ENCODE measurements at places on chromosomes 12 and 14.

GRCh38 chr14:54776361-54777001 lies 126.1 kb downstream of the GCH1 start:
- DNase-seq, result no peak

- DNase-seq, result no peak
Observed at GRCh38 chr14:74645244-74645643, 33.2 kb upstream of the LTBP2 start.

- no peak for DNase-seq
Observed at GRCh38 chr12:112514926-112515642, 96.3 kb downstream of the PTPN11 start.

- DNase-seq, result no peak
Observed at GRCh38 chr14:22333422-22334274, 255.4 kb downstream of the DAD1 start.

GRCh38 chr14:95524706-95525512 lies 8.5 kb upstream of the SYNE3 start:
- DNase-seq, result no peak

DNA sequence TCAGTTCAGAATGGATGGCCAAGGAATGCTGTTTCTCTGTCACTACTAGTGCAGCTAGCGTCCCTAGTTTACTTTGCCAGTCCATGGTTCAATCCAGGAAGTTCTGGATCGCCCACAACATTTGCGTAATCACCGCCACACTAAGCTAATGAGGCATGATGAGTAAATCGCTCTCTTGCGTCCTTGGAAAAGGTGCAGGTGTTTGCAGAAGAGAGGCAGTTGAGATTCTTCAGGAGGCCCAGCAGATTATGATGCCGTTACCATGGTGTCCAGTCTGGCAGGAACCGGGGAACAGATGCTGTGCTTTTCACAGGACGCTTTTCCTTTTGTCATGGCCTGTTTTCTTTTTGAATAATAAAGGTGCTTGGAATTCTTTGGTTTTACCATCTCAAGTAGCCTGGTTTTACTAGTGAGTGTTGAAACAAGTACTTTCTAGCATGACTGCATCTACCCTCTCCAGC lies 9.0 kb downstream of the TPH2 start:
- DNase-seq, result peak; percentile 70

DNA sequence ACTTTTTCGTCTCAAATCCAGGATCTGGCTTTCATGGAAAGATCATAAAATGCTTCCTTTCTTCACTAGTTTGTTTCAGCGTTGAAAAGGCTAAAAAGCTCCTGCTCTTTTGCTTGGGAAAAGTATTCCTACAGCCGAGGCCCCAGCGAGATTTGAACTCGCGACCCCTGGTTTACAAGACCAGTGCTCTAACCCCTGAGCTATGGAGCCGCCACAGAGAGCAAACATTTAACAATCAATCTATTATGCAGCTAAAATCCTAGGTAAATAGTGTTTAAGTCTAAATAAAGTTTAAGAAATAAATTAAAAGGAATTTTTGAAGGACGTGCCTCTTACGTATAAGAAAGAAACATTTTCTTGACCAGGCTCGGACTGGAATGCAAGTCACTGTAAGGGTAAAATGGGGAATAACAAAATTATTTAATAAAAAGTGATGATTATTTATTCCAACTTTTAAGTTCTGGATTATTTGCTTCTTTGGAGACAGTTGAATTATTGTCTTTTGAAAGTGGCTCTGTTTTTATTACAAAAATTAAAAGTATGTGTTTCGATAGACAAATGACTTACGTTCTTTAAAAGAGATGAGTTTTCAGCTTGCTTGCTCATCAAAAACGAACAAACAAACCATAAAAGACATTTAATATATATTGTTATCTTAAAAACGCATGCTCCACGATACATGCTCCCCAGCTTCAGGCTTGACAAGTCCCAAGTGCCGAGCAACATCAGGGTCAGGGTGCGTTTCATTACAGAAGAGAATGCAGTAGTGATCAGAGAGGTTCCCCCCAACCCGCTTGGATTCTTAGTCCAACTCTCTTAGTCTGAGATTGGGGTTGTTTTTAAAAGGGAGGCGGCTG lies 10.2 kb downstream of the OR6S1 start:
- no peak for DNase-seq

DNA sequence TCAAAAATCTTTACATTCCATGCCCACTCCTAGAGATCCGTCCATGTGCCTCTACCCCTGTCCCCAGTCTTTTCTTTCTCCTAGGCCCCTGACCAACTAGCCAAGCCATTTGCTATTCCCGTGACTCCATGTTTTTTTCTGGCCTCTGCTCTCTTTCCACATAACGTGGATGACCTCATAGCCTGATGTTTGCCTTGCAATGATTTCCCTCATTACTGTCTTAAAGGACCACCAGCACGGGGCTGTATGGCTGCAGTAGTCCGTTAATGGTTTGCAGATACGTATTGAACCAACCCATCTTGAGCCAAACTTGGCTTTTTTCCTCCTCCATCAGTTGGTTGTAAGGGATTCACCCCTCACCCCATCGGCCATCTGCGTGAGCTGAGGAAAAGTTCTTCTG lies 226.0 kb downstream of the PCNX1 start:
- no peak for DNase-seq

DNA sequence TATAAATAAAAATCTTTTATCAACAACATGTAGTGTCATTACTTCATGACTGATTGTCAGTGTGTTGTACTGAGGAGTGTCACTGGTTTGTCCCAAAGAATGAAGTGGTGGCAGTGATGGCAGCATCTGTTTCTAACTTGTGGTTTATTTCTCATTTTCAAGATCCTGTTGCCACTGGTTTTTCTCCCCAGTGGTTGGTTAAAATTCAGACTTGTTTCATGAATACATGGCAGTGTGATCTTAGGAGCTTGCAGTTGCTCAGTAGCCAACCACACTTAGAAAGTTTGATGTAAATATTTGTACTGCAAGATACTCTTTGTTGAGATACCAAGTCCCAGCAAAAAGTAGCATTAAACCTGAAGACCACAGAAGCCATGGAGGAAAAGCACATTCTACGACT lies 69.8 kb downstream of the PLEKHA5 start:
- DNase-seq, result no peak

- DNase-seq, result no peak
Observed at GRCh38 chr12:4816744-4817525, 92.8 kb upstream of the KCNA1 start.

DNA sequence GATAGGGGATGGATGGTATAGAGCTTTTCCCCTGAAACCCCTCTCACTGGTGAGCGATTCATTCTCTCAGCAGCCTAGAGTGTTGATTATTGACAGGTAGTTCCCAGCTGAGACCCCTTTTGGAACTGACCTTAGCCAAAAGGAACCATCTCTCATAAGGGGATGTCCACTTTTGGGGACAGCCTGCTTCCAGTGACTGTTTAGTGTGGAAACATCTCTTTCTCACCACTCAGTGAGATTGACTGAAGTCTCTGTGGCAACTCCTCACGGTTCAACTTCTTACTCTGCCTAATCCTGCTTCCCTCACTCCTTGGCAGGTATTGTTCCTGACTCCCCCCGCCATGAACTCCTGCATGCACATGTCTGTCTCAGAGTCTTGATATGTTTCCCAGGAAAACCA lies 529.2 kb upstream of the ATP2B1 start:
- no peak for DNase-seq

DNA sequence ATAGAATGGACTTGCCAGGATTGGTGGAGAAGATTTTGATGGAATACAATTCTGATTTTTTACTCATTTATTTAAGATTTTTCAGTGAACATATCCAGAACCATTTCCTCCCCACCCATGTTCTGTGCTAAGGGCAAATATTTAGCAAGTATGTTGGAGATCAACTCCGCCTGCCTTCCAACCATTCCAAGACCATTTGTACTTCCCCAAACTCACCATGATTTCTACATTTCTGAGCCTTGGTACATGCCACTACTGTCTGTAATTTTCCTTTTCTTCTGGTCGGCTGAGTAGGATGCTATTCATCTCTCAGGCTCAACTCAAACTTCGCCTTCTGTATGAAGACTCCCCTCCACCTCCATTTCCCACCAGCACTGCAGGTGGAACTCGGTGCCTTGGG lies 150.6 kb downstream of the NTF3 start:
- no peak for DNase-seq

GRCh38 chr12:117538926-117539325 lies 177.5 kb upstream of the NOS1 start:
- no peak for DNase-seq

DNA sequence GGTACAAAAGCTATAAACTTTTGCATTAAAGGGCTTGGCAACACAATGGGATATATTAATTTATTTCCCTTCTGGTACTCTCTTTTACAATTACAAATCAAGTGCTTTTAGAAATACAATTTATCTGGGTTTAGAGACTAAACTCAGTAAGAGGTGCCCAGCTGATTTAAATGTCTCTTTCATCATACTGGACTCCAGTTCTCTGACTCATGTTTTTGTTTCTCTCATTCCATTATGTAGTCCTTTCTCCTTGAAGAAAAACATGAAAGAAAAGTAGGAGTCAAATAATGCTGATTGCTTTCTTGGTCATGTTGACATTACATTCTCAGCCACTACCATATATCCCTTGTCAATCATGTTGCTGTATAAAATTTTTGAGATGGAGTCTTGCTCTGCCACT lies 36.3 kb upstream of the CFL2 start:
- DNase-seq, result no peak
